ENCODE measurements at places on chromosomes 7 and 10.

- DNase-seq: no peak
Observed at GRCh38 chr7:92872701-92873100, 36.3 kb upstream of the CDK6 start.

DNA sequence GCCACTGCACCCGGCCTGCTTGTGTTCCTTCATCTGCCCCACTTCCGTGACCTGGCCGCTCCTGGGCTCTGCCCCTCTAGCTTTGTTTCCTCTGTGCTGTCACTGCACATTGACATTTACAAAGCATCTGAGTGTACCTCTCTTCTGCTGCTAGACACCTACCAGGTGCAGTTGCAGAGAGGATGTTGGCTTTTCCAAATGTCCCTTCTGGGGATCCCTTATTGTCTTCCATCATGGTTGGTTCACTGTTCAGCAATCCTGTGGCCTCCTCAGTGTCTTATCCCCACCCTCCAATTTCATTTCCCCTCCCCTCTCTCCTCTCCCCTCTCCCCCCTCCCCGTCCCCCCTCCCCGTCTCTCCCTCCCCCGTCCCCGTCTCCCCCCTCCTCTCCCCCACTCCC is 13.8 kb downstream of the VWA2 start:
- no peak for DNase-seq

GRCh38 chr7:128902761-128903585 is 7.5 kb downstream of the KCP start:
- DNase-seq: no peak

- no peak for DNase-seq
Observed at GRCh38 chr10:124589491-124590041, 127.9 kb downstream of the LHPP start.

DNA sequence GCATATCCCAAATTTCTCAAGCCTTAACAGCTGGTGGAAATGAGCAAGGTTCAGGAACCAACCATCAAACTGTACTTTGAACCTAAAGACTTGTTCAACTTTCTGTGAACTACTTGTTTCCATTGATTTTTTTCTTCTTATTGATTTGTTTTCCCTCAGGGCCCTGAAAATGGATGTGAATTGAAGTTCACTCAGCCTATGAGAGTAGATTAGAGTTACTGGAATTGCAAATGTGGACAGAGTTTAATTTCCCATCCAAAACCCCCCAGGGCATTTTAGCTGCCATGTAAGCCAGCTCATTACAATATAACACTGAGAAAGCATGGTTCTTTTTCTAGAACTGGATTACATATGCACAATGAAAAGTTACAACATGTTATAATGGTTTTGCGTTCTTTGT is 1105.7 kb downstream of the REEP3 start:
- DNase-seq: no peak

- DNase-seq: no peak
Observed at GRCh38 chr7:148107443-148108127, 483.0 kb upstream of the C7orf33 start.

GRCh38 chr10:98267894-98268693 is at the start of gene LOXL4:
Gene LOXL4 (minus strand): TSS chr10:98268194. CDS start chr10:98263019, 5,175 bp downstream.
- DNase-seq: no peak

GRCh38 chr7:48755061-48755555 is 169.2 kb upstream of the CDC14C start:
- DNase-seq: no peak

GRCh38 chr10:10727812-10728211 is 289.9 kb upstream of the CELF2 start:
- DNase-seq: no peak

DNA sequence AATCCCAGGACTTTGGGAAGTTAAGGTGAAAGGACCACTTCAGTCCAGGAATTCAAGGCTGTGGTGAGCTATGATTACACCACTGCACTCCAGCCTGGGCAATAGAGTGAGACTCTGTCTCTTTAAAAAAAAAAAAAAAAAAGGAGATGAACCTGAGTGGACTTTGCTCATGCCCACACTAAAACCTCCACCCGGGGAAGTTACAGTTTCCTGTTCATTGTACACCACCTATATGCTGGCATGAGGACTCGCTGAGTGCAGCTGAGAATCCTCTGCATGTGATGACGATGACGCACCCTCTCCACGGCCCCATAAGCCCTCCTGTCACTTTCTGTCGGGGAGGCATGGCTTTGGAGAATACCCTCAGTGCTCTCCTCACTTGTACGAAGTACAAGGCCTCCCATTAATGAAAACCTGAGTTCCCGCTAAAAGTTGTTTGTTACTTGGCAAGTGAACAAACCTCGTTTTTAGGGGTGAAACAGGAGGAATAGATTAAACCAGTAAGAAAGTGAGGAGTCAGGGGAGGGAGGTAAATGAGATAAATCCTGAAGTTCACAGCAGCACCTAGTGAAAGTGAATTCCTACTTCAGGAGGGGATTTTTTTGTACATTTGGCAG is 15.9 kb downstream of the TMEM176B start:
- DNase-seq: no peak

GRCh38 chr10:103990531-103990930 is 23.6 kb downstream of the SLK start:
- no peak for DNase-seq

GRCh38 chr10:5809527-5810154 is 3.6 kb downstream of the GDI2 start:
- DNase-seq: no peak

DNA sequence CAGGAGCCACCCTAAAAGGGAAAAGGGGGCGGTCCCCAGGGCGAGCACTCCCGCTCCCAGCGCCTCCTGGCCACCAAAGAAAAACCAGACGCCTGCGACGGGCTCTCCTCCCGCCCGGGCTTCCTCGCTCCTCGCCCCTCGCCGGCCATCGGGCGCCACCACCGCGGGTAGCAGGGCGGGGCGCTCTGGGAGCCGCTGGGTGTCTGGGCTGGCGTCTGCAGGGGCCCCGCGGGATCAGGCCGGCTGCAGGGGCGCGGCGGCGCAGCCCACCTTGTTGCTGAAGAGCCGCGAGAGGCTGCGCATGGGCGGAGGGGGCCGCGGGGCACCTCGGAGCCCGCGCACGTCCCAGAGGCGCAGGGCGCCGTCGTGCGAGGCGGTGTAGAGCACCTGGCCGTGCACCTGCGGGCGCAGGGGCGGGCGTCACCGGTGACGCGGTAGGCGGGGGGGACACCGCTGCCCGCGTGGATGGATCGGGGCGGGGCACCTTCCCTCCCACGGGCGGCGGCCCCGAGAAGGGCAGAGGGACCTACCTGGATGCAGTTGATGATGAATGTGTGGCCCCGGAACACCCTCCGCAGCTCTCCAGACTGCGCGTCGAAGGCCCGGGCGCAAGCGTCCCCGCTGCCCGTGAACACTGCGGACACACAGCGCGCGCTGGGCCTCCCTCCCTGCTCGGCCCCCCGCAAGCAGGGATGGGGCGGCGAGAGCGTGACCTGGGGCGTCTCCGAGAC is 28.3 kb downstream of the WDR86 start:
- no peak for DNase-seq

GRCh38 chr10:43938810-43939209 is 290.1 kb upstream of the ZNF32 start:
- DNase-seq: no peak

DNA sequence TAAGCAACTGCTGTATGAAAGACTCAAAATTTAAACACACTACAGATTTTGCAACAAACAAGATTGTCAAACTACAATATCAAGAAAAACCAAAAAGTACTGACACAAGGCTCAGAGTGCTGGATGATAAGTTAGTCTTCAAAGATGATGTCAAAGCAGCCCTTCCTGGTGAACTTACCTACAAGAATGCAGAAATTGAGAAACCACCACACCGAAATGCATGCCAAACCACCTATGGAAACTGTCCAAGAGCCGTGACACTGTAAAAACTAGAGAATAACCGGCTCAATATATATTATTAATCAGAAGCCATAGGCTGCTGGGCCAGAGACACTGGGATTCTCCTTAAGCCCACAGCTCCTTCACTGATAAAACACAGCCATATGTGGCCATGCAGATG is 25.3 kb downstream of the DENND11 start:
- DNase-seq: no peak

- DNase-seq: no peak
Observed at GRCh38 chr10:7915923-7916536, 97.7 kb downstream of the TAF3 start.

- no peak for DNase-seq
Observed at GRCh38 chr7:128672927-128673517, 930 bp downstream of the GARIN1A start.

GRCh38 chr10:131123496-131123895 is 188.0 kb downstream of the TCERG1L start:
- no peak for DNase-seq

DNA sequence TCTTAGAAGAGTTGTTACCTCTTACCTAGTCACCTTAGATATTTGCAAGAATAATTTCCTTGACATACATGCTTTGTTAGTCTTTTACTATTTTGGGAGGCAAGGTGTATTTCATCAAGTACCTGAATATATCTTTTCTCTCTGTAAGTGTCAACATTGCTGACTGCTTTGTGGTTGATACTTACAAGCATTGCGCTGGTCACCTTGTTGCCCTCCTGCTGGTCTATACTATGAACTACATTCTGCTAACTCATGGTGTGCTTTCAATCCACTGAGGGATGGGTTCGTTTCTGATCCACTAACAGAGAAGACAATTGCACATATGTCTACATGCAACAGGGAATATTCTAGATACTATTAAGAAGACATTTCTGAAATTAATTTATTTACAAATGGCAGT is 837.8 kb upstream of the COBL start:
- DNase-seq: no peak

DNA sequence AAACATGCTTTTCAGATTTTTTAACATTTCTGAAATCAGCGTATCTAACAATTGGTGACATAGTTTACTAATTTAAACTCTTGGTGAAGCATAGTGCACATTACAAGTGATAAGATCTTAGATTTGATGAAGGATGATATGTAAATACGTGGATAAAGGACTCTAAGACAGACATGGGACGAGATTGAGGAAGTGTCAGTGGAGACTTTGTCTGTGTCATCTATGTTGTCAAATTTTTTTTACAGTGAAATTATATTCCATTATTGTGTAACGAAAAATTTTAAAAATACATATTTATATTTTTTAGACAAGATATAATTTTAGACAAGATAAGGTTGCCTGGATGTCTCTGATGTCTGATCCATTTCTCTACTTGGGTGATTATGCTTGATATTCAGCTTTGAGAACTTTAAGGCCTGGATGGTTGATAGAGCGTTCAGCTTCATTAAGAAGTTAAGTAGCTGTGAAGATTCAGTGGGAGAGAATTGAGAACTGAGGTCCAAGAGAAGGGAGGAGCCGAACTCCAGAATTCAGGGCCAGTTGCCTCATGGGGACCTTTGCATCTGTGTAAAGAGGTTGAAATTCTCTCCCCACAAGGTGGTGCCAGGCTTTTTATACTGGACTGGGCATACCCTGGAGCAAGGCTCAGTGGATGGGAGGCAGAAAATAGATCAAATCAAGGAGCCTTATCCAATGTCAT is 62.7 kb downstream of the KAT6B start:
- no peak for DNase-seq

DNA sequence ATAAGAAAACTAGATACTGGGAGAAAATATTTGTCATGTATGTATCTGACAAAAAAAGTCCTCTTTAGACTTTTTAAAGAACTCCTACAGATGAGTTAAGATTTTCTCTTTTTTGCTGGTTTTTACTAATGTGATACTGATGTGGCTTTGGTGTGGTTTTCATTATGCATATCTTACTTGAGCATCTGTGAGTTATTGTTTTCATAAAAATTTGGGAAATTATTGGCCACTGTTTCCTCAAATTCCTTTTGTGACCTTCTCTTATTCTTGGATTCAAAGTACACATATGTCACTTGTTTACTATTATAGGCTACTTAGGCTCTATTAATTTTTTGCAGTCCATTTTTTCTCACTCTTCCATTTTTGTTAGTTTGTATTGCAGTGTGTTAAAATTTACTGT is 89.0 kb downstream of the PPP1R9A start:
- no peak for DNase-seq

DNA sequence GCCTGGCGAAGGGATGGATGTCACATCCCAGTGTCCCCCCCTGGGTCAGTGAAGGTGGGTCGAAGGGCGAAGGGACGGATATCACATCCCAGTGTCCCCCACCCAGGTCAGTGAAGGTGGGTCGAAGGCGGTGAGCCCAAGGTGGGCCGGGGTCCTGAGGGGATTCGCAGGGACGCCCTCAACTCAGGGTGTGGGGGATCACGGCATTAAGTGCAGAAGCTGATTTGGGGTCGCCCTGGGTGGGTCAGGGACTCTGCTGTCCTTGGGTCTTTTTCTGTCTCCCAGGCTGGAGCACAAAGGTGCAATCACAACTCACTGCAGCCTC is 21.9 kb downstream of the ADAP1 start:
- no peak for DNase-seq

DNA sequence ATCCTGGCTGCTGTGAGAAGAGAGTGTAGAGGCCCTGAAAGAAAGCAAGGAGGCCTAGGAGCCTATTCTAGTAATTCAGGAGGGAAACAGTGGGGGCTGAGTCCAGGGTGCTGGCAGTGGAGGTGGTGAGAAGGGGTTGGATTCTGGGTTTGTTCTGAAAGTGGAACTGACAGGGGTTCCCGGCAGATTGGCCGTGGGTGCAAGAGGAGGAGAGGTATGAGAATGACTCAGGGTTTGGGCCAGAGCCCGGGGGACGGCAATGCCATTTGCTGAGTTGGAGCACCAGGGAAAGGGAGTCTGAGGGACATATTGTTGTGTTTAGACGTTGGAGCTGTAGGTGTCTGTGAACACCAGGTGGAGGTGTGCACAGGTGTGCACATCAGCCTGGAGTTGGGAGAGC is 38.5 kb downstream of the NPTX2 start:
- no peak for DNase-seq

- DNase-seq: no peak
Observed at GRCh38 chr7:121140790-121141189, 152.3 kb downstream of the CPED1 start.

DNA sequence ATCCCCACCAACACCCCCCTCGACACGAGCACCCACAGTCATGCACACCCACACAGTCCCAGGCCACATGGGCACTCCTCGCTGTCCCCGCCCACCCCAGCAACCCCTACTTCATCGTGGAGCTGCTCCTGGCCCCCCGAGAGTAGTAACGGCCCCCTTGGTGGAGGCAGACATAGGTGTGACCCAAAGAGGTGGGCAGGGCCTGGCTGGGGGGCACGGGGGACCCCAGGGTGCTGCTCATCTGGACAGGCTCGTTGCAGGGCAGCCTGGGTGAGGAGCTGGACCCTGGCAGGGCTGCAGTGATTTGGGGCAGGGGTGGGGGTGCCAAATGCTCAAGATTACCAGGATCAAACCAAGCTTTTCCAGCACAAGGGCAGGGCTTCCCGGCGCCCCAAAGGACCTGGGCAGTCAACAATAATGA is 42.4 kb upstream of the ZMIZ1 start:
- no peak for DNase-seq

DNA sequence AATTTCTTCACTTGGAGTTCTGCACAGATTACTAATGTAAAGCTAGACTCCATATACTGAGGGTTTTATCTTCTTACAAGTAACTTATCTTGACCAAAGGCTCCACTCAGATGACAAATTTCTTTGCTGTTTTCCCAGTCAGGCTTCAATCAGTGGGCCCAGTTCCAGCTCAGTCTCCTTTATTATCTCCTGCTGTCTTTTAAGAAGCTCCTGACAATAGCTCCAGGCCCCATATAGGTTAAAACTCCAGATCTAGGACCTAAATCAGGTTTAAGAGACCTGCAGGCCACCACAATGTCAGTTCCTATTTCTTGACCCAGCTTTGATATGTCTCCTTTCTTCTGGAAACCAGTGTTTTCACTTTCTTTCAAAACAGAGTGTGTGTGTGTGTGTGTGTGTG is 165.2 kb downstream of the RELN start:
- no peak for DNase-seq

GRCh38 chr7:132906193-132906835 is 175.6 kb downstream of the CHCHD3 start:
- no peak for DNase-seq
